ENCODE measurements at places on chromosomes 3 and 15. TPM values are rescaled to one million over a fixed set of nuclear protein-coding genes. Genes with fewer than 3 reads are reported as not detected.

- DNase-seq, result no peak
Observed at GRCh38 chr3:36833160-36833814, 68.9 kb upstream of the DCLK3 start.

Gene CACNA2D2
- total RNA-seq, result 14.1 TPM

Gene KY
- total RNA-seq, result not detected

Gene SLC28A1
- not detected for total RNA-seq

GRCh38 chr15:98853617-98854420 is 153.8 kb downstream of the PGPEP1L start:
- no peak for DNase-seq

GRCh38 chr3:44289882-44290462 is 48.3 kb downstream of the TOPAZ1 start:
- DNase-seq, result no peak

- no peak for DNase-seq
Observed at GRCh38 chr3:195748661-195749060, 27.9 kb downstream of the MUC20 start.

DNA sequence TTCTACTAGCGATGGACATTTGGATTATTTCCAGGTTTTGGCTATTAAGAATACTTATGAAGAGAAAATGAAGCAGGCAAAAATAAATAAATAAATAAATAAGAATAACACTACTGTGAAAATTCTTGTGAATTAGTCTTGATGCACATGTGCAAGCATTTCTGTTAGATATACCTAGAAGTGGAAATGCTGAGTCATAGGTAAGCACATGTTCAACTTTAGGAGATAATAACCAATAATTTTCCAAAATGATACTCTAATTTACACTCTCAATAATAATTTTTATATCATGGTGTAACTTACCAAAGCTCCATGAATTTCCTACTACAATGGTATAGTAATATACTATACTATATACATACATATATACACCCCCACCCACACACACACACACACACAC is 23.4 kb downstream of the EMC4 start:
- no peak for DNase-seq

- DNase-seq, result no peak
Observed at GRCh38 chr3:24017305-24017704, 72.2 kb downstream of the NR1D2 start.

DNA sequence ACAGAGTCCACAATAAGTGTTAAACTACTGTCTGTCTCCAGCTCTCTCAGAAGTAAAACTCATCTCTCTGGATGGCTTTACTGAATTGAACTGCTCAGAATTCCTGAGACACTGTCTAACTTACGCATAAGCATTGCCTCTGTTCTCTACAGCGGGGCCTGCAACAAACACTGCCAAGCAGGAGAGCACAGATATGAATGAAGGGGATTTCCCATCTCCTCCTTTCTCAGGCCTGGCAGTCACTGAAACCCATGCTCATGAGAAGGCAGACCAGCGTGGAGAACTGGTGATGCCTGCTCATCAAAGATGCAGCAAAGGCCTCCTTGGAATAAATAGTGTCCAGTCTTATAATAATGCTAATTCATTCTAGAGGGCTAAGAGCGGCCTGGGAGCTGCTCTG is 10.3 kb downstream of the RASGRP1 start:
- DNase-seq, result no peak
